GM18507 (cell line): ENCODE measurements at places on chromosomes 7 and 10.

DNA sequence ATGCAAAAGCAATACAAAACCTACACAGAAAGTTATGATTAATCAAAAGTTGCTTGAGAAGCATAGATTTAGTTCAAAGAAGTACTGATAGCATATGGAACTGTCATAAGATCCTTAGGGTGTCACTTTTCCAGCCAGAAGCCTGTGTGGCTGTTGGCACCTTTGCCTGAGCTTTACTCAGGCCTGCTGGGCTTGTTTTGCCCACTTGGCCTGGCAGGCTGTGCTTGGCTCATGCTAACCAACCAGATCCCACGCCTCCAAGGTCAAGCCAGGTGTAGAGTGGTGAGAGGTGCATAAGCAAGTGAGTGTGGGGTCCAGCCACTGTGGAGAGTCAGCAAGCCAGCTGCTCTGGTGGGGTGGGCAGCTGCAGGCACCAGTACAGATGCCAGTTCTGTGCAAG is 12.0 kb upstream of the LIPA start:
- DNase-seq, result no peak

DNA sequence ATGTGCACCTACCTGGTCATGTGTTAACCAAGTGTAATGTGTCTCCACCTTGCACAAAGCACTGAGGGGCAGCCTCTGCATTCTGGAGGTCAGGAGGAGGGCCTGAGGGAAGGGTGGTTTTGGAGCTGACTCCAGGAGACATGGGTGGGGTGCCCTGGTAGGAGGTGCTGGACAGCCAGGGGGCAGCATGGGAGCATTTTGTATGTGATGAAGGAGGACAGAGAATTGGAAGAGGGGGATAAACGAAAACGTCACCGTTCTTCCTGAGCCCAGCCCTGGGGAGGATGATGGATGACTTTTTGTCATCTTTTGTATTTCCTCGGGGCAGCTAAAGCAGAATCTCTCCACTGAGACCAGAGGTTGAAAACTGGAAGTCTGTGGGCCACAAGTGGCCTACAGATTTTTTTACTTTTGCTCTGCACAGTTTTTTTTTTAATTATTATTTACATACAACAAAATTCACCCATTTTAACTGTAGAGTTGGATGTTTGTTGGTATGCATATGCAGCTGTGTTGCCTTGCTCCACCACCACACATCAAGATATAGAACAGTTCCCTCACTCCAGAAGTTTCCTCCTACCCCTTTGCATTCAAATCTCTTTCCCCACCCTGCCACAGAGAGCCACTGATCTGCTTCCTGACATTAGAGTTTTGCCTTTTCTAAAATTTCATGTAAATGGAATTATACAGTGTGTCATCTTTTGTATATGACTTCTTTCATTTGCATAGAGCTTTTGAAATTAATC is 242.5 kb downstream of the VTI1A start:
- DNase-seq, result no peak

- no peak for DNase-seq
Measured at GRCh38 chr7:27113991-27114769, 11.7 kb upstream of the HOXA2 start.

- no peak for DNase-seq
Measured at GRCh38 chr7:124219681-124220080, 186.8 kb upstream of the TMEM229A start.

- DNase-seq, result no peak
Measured at GRCh38 chr7:98266840-98267239, 14.6 kb upstream of the BRI3 start.

GRCh38 chr10:34156781-34157425 is 658.2 kb downstream of the PARD3 start:
- no peak for DNase-seq

GRCh38 chr10:95394161-95394880 is 103.5 kb upstream of the PDLIM1 start:
- no peak for DNase-seq

DNA sequence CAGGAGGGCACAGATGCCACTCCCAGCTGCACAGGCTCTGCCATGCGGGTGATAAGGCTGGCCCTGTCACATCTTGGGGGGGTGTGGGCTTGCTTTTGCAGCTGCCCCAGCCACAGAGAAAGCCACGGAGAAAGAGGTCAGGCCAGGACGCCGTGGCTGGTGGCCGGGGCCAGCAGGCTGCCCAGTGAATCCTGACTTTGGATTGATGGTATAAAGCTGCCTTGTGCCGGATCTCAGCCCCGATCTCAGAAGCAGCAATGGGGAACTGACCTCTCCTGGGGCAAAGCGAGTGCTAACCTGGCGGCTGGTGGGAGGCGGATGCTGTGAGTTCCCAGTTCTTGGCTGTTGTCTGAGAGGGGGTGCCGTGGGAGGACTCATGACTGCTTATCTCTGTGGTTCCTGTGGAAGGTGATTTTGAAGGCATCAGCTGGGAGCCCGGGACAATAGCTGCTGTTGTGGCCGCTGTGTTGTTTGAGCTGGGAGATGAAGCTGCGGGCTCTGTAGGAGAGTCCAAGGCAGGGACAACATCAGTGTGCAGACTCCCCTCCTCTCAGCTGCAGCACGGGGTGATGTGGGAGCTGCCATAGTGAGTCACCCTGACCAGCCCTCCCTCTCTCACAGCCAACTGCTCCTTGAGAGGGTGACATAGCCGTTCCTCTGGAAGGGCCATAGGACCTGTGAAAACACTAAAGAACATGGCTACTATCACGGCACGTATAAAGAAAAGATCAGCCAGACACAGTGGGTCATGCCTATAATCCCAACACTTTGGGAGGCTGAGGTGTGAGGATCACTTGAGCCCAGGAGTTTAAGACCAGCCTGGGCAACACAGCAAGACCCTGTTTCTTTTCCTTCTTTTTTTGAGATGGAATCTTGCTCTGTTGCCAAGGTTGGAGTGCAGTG is 17.0 kb downstream of the IL15RA start:
- no peak for DNase-seq

GRCh38 chr7:82110146-82110840 is 333.3 kb downstream of the CACNA2D1 start:
- DNase-seq, result no peak

DNA sequence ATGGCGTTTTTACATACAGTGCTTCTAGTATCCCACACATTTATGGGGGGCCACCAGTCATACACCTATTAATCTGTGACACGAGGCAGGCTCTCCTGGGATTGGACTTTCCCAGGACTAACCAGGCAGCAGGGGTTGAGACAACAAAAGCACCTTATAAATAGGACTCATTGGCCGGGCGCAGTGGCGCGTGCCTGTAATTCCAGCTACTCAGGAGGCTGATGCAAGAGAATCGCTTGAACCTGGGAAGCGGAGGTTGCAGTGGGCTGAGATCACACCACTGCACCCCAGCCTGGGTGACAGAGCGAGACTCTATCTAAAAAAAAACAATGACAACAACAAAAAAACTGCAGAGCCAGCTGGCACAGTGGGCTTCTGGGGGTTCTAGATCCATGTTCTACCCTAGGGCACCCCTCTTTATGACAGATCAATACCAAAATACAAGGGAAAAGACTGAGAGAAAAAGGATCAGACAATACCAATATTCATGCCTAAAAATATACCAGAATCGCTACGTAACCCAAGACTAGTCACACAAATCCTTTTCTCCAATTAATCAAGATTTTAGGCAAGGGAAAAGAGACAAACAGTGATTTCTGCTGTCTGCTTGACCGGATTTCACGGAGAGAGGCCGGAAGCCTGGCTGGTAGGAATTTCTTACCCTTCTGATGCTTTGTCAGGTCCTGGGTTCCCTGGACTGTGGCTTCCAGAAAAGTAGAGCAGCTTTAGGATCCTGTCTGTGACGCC is 98.4 kb upstream of the CCNY start:
- DNase-seq, result no peak

- no peak for DNase-seq
Measured at GRCh38 chr10:124198125-124198501, 104.7 kb upstream of the CHST15 start.

DNA sequence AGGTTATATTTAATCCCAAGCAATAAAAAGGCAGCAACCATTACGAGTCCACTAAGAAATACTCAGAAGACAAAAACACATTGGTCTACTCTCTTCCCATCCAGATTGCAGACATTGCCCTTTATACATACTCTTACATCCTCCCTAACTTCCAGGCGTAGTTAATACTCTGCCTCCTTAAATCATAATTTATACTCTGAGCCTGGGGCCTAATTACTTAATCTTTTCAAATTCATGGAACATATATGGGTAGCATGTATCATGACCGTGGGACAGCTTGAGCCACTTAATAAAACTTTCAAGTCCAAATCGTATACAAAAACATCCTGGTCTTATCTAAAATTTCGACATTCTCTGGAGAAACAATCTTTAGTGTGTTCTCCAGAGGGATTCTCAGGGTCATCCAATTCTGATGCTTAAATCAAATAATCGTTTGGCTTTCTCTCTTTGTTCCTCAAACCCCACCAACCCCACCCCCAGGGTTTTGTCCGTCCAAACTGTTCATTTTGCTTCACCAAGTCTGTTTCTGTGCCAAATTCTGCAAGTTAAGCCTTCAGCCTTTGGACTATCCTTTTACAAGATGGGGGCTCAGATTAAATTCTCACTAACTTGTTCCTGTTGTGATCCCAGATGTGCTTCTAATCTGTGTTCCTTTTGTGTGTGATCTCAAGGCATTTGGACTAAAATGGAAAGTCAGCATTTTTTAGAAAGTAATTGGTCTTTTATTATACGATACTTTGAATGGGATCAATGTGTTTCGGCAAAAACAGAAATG is 86.4 kb downstream of the ADAM12 start:
- DNase-seq, result no peak

- peak; percentile 37 for DNase-seq
Measured at GRCh38 chr7:47266131-47266706, 315.7 kb downstream of the TNS3 start.

GRCh38 chr10:118511711-118512110 is 83.7 kb downstream of the PRLHR start:
- no peak for DNase-seq

GRCh38 chr10:5573968-5574641 is 49.3 kb downstream of the CALML3 start:
- no peak for DNase-seq

DNA sequence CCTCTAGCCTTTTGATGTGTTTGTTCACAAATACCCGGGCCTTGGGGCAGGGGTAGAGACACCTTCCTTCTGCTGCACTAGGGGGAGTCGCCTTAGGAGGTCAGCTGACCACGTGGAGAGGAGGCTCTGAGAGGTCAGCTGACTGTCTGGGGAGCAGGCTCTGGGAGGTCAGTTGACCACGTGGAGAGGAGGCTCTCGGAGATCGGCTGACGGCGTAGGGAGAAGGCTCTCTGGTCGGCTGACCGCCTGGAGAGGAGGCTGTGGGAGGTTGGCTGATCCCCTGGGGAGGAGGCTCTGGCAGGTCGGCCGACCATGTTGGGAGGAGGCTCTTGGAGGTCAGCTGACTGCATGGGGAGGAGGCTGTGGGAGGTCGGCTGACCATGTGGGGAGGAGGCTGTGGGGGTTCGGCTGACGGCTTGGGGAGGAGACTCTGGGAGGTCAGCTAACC is 59.6 kb upstream of the LYZL1 start:
- DNase-seq, result no peak

DNA sequence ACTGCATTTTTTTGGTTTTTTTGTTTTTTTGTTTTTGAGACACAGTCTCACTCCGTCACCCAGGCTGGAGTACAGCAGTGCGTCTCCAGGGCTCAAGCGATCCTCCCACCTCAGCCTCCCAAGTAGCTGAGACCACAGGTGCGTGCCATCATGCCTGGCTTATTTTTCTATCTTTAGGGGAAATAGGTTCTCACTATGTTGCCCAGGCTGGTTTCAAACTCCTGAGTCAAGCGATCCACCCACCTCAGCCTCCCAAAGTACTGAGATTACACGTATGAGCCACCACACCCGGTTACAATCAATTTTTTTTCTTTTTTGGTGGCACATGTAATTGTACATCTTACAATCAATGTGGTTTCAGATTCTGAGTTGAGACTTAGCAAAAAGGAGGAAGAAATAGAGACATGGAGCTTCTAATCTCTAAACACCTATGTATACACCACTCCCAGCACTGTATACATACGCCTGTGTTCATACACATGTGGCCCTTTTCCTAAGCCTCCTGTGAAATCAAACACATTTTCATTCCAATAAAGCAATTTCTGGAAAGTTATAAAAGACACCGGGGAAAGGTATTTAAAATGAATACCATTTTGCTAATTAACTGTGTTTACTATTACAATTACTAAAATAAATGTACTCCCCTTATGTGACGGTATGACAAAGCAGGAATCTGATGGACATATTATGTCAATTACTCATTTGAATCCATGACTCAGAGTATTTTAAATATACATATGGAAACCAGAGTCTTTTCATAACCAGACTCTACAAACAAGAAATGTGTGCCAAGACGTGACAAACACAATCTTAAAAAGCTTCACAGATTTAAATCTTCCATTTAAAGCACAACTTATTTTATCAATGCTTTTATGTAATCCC is 40.9 kb downstream of the SMURF1 start:
- DNase-seq, result no peak

GRCh38 chr10:22625516-22626290 is 88.7 kb downstream of the PIP4K2A start:
- DNase-seq, result no peak

DNA sequence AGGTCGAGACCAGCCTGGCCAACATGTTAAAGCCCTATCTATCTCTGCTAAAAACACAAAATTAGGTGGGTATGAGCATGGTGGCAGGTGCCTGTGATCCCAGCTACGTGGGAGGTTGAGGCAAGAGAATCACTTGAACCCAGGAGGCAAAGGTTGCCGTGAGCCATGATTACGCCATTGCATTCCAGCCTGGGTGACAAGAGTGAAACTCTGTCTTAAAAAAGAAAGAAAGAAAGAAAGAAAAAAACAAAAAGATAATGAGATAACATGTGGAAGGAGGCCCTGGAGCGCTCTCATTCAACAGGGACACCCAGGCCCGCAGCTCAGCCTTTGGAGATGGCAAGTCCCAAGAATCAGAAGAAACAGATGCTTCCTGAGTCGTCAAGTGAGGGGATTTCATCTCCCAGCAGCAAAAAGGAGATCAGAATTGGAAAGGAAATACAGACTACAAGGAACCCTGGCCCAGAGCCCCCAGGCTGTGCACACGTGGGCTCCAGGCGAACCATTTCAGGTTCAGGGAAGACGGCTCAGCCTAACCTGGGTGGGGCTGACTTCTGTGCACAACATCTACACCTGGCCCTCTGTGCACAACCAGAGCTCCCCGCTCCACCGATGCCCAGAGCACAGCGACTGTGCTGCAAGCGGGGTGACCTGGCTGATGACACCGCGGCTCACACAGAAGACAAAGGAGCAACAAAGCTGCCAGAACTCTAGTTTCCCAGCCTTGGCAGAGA is 33.3 kb downstream of the GNA12 start:
- no peak for DNase-seq
